ENCODE measurements at places on chromosomes 3 and 15. TPM values are rescaled to one million over a fixed set of nuclear protein-coding genes. Genes with fewer than 3 reads are reported as not detected.

The GOLGA8G gene
- total RNA-seq: not detected

The SLCO2A1 gene
- total RNA-seq: 0.39 TPM

The HIGD1A gene
- total RNA-seq: 278 TPM

The SERPINI1 gene
- 1.9 TPM for total RNA-seq

The GRK7 gene
- not detected for total RNA-seq

The POMGNT2 gene
- total RNA-seq: 14.9 TPM

The CPN2 gene
- total RNA-seq: 0.10 TPM

The NR2E3 gene
- not detected for total RNA-seq

The MGLL gene
- total RNA-seq: 42.0 TPM

The THPO gene
- total RNA-seq: not detected

The CHRNA3 gene
- not detected for total RNA-seq

The GBE1 gene
- total RNA-seq: 124 TPM

The LXN gene
- 13.6 TPM for total RNA-seq

All from RPMI7951 (cell line).